Bronchial epithelial cell (primary cell): ENCODE measurements at places on chromosomes 2 and 18. TPM values are rescaled to one million over a fixed set of nuclear protein-coding genes. Genes with fewer than 3 reads are reported as not detected.

GRCh38 chr2:238652053-238652770 lies 195.7 kb upstream of the TWIST2 start:
- DNase-seq = no peak

DNA sequence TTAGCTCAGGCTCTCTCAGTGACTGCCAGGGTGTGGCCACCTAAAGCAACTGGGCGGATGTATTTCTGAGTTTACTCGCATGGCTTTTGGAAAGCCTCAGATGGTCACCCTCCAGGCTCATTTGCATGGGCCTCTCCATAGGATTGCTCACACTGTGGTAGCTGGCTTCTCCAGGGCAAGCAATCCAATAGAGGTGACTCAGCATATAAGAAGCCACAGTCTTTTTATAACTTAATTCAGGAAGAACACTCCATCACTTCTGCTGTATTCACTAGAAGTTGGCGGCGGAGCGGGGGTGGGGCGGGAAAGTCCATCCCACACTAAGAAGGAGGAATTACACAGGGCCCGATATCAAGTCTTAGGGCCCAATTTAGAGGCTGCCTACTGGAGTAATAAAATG lies 3.6 kb upstream of the DOK6 start:
- peak; percentile 0 for DNase-seq

DNA sequence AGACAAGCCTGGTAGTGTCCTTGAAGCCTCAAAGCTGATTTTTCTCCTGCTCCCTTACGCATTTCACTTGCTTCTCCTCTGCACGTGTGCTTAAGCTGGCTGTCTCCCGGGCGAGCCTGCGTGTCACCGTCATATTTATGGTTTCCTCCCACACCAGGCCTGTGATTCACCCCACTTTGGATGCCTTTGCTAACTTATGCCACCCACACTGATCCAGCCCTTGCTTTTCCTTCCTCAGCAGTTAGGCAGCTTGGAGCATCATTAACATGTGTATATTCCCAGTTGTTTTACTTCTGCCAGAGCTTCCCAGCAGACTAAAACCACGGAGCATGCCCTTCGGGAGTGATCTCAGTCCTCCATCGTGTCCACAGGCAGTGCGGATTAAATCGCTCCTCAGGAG lies 2.2 kb downstream of the ST3GAL5 start:
- peak; percentile 91 for DNase-seq

DNA sequence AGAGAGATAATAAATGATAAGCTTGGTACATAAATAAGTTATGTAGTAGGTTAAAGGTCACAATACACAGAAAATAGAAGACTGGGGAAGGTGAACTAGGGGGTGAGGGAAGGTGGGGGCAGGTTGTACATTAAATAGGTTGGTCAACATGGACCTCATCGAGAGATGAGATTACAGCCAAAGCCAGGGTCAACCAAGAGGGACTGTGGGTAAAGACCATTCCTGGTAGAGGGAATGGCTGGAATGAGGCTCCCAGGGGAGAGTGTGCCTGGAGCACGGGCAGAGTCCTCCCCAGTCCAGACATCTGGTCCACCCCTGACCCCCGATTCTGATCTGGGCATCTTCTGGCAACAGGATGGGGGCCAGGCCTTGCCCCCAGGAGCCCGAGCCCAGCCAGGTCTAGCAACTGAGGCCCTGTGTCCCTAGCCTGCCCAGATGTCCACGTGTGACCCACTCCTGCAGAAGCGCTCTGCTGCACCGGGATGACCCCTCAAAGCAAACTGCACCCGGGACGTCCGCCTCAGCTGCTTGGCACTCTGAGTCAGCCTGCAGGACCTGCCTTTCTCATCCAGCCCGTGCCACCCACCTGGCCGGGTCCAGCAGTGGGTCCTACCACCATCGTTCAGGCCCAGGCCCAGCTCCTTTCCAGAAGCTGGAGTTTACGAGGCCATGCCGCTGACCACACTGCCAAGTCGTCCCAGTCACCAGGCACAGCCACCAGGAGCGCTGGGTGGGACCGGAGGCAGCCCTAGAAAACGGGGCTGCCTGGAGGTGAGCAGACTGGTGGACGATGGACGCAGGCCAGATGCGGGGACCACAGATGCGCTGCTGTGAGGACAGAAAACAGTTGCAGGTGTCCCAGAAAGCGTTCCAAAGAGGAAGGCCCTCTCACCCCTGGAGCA lies 56.2 kb upstream of the ID2 start:
- DNase-seq = no peak

- DNase-seq = peak; percentile 81
Observed at GRCh38 chr2:179538406-179539123, 273.9 kb upstream of the SESTD1 start.

DNA sequence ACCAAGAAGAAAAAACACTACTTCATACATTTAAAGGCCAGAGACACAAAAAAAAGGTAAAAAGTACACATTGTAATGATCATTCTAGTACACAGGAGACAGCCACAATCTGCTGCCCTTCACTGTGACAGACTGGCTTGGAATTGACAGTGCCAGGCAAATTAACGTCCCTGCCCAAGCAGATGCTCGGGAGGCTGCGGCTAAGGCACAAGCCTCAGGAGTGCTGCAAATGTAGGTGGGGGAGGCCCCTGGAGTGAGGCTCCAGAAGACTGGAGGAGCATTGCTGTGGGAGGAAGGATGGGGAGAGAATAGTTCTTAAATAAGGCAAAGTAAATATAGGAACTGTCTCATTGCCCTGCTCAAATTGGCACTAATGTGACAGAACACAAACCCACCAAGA lies 18.6 kb downstream of the ERCC3 start:
- DNase-seq = no peak

DNA sequence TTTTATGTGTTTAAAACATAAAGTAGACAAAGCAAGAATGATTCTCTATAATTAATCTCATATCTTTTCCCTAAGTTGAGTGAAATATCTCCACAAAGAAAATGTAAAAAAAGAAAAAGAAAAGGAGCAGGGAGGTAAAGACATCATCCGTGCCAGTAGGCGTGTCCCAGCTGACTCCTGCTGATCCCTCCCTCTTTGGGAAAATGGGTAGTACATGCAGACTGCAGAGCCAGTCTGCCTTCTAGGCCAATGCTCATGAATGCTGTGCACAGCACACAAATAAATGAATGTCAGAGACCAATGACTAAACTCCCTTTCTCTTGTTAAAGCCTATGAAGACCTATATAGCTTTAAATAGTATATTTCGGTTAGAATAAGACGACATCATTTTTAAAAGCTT lies 64.7 kb downstream of the RAPH1 start:
- DNase-seq = no peak

DNA sequence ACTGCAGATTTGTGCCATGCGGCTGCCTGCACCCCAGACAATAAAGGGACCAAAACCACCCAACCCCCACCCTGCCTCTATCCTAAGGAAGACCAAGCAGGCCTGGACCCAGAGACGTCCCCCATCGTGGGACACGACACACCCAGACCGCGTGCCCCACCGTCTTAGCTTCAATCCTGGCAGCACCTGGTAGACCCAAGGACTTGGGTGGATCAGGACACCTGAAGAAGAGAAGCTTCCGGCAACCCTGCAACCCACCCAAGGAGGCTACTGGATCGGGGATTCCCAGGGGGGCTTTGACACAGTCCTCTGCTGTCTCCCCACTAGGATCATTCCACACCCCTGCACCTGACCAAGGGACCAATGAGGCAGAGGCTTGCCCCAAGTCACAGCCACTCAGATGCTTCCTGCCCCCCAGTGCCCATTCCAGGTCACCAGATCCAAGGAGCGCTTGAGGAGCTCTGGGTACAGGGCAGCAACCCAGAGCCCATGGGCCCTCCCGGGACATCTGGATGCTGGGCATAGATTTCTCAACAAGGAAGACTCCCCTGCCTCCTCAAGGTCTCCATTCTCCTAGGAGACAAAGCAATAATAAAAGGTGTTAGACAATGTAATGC lies 3.6 kb downstream of the ALPI start:
- DNase-seq = no peak

The ABCB11 gene
- total RNA-seq = 0.26 TPM in 2 replicates

The FANCL gene
- total RNA-seq = 10.8 and 14.6 TPM in 2 replicates

The TTC21B gene
- 6.9 and 10.0 TPM in 2 replicates for total RNA-seq
